ENCODE measurements at places on chromosomes 16 and 17.

DNA sequence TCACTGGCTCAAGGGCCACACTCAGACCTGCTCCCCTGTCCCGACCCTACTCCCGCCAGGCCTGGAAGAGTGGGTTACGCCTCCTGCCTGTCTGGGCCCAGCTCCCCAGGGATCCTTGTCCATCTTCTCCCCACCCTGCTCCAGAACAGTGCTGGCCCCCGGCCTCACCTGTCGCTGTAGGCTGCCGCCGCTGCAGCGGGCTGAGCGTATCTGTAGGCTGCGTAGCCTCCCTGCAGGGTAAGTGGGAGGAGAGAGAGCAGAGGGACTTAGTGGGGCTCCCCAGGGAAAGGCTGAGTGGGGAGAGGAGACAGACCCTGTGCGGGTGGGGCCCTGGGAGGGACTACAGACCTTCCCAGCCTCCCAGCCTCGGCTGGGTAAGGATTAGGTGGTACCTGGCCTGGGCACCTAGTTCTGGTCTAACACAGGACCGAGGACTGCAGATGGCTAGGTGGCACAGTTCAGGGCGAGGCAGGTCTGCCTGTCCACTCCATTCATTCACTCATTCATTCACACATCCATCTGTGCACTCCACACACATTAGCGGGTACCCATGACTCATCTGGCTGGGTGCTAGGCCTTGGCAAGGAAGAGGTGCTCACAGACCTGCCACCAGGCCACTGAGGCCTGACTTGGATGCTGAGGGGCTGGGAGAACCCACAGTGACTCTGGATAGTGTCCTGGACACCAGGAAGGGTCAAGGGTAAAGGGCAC, 20.9 kb downstream of the ENGASE start:
- H3K36me3 ChIP-seq, result no peaks in the 10 kb centered on the region
- DNase-seq, result no peak
- no peak overlapping the region for H3K27ac ChIP-seq
- H3K4me3 ChIP-seq, result no peak overlapping the region

DNA sequence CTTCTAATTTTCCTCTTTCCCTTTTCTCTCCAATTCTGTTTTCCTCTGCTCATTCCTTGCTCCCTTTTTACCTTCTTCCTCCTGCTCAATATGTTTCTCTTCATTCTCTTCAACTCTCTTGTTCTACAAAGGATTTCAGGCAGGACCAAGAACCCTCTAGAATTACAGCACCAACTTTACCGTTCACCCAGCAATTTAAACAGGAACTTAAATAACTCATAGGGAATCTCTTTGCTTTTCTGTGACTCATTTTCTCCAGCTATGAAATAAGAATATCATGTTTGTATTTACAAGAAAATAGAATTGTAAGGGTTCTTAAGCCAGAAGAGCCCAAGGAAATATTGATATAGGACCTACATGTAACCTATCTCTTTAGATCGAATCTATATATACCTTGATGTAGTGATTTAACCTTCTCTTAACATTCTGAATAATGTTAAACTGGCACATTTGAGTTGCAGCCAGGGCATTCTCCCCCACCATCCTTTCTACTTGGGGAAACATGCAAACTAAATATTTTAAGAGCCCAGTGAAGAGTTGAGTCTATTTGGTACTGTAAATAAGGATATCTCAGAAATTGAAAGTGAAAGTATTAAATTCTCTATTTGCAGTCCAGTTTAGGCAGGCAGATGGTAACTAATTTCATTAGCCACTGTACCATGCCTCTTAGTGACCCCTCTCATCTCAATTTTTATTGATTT, 137.0 kb downstream of the ANKFN1 start:
- no peaks in the 10 kb centered on the region for H3K4me1 ChIP-seq
- H3K27ac ChIP-seq, result no peak overlapping the region
- DNase-seq, result no peak
- no peaks in the 10 kb centered on the region for H3K36me3 ChIP-seq
- no peak overlapping the region for H3K4me3 ChIP-seq

- H3K4me1 ChIP-seq, result no peaks in the 10 kb centered on the region
- no peaks in the 10 kb centered on the region for H3K36me3 ChIP-seq
- H3K27me3 ChIP-seq, result no peaks in the 10 kb centered on the region
- H3K27ac ChIP-seq, result no peak overlapping the region
Observed at GRCh38 chr17:64418506-64419339, 28.1 kb upstream of the PECAM1 start.

DNA sequence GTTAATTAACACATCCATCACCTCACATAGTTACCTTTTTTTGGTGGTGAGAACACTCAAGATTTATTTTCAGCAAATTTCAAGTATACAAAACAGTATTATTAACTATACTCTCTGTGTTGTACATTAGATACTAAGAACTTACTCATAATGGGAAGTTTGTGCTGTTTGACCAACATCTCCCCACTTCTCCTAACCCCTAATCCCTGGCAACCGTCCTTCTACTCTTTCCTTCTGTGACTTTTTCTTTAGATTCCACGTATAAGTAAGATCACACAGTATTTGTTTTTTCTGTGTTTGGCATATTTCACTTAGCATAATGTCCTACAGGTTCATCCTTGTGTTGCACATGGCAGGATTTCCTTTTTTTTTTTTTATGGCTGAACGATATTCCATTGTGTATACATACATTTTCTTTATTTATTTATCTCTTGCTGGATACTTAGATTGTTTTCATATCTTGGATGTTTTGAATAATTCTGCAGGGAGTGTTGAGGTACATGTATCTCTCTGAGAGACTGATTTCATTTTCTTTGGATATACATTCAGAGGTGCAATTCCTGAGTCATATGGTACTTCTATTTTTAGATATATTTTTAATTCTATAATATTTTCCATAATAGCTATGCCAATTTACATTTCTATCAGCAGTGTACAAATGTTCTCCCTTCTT, 19.0 kb downstream of the PPM1D start:
- H3K4me3 ChIP-seq, result no peak overlapping the region
- DNase-seq, result no peak

DNA sequence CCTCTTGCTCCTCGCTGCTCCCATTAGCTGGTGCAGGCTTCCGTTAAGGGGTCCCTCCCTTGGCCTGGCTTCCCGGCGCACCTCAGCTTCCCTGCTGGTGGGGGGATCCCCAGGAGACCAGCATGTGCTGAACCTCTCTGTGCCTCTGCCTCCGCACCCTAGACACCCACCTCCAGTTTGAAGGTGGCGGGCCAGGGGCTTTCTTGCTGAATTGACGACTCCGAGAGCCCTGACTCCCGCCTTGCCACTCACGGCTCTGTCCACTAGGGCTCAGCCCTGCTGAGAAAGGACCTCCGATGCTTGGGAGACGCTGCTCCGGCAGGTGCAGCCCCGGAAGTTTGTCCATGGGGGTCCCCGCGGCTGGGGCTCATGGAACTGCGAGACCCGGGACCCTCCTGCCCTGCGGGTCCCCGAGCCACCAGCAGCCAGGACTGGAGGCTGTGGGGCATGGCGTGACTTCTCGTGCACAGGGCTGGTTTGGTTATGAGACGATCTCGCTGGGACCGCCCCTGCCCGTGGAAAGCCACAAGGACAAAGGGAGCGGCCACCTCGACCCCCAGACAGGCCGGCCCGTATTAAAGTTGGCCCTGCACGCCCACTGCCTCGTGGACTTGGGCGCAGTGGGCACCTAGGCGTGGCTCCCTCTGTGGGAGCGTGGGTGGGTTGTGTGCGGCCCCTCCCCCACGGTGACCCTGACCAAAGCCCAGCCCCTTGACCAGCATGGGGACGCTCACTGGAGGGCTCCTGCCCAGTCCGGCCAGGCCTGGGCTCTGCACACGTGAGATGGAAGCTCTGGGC, 8.1 kb downstream of the CHMP6 start:
- no peaks in the 10 kb centered on the region for H3K4me1 ChIP-seq
- no peak overlapping the region for H3K27ac ChIP-seq
- peaks cover 7% of the 10 kb centered on the region for H3K27me3 ChIP-seq
- no peak overlapping the region for H3K4me3 ChIP-seq

GRCh38 chr17:945672-946071, 33.9 kb downstream of the NXN start:
- peak; percentile 79 for DNase-seq
- peaks cover 11% of the 10 kb centered on the region for H3K4me1 ChIP-seq
- H3K36me3 ChIP-seq, result no peaks in the 10 kb centered on the region
- no peak overlapping the region for H3K4me3 ChIP-seq
- H3K27ac ChIP-seq, result no peak overlapping the region

- peaks cover 1% of the 10 kb centered on the region for H3K4me1 ChIP-seq
- H3K27ac ChIP-seq, result no peak overlapping the region
- DNase-seq, result peak; percentile 46
- no peaks in the 10 kb centered on the region for H3K27me3 ChIP-seq
- H3K36me3 ChIP-seq, result no peaks in the 10 kb centered on the region
Observed at GRCh38 chr16:63982110-63982509, 1139.8 kb downstream of the CDH11 start.

GRCh38 chr17:83155128-83156121, 76.0 kb downstream of the METRNL start:
- no peak overlapping the region for H3K4me3 ChIP-seq
- H3K27me3 ChIP-seq, result no peaks in the 10 kb centered on the region
- H3K27ac ChIP-seq, result no peak overlapping the region

DNA sequence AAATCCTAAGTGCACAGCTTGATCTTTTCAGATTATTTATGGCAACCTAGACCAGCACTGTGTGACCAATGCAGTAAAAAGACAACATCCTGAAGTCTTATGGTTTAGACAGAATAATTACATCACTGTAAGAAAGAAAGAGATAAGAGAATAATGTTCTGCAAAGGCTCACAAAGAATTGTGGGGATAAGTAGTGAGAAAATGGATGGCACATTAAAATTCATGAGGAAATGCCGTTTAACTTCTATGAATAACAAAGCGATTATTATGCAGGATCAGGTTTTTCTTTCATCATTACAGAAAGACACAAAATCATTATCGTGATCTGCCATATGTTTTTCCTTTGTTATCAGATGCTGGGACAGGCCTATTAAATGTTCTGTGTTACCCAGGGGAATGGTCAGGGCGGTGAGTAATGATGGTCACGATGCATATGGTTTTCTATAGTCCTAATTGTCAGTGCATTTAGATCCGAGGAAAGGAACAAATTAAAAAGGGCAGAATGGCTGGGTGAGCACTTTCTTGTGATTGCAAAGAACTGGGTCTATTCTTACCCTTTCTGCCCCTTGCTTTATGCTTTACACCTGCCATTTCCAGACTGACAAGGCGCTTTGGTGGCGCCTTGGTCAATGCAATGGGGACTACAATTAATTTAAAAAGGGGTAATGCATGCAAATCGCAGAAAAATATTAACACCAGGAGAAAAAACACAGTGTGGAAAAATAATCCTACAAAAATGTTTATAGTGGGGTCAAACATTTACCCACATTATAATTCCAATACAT, 18.1 kb upstream of the DHX40 start:
- H3K27me3 ChIP-seq, result no peaks in the 10 kb centered on the region
- H3K27ac ChIP-seq, result no peak overlapping the region
- no peaks in the 10 kb centered on the region for H3K4me1 ChIP-seq
- DNase-seq, result no peak
- no peaks in the 10 kb centered on the region for H3K36me3 ChIP-seq
